Epithelial cell of alveolus of lung (primary cell): ENCODE measurements at places on chromosomes 16 and 17. TPM values are rescaled to one million over a fixed set of nuclear protein-coding genes. Genes with fewer than 3 reads are reported as not detected.

The ANKRD40CL gene
- total RNA-seq: not detected in 2 replicates

The FOXK2 gene
- total RNA-seq: 27.9 and 30.9 TPM in 2 replicates

The GNAO1 gene
- 0.08 TPM in 1 of 2 replicates, not detected in the other for total RNA-seq

The KCNJ12 gene
- 0.26 TPM in 1 of 2 replicates, not detected in the other for total RNA-seq

The APOBR gene
- not detected in 2 replicates for total RNA-seq

The CPNE7 gene
- 20.0 and 46.3 TPM in 2 replicates for total RNA-seq

The HOXB3 gene
- 26.4 and 44.7 TPM in 2 replicates for total RNA-seq

The CEP20 gene
- total RNA-seq: 38.9 and 73.9 TPM in 2 replicates
